ENCODE measurements at places on chromosomes 5 and 9.

- no peak for DNase-seq
Measured at GRCh38 chr5:151042453-151043093, 22.2 kb downstream of the GPX3 start.

GRCh38 chr5:82115858-82116257 is 144.0 kb downstream of the ATG10 start:
- no peak for DNase-seq

- no peak for DNase-seq
Measured at GRCh38 chr9:109861499-109861898, 81.5 kb downstream of the PALM2AKAP2 start.

- no peak for DNase-seq
Measured at GRCh38 chr9:69141851-69142250, 32.2 kb upstream of the TJP2 start.

DNA sequence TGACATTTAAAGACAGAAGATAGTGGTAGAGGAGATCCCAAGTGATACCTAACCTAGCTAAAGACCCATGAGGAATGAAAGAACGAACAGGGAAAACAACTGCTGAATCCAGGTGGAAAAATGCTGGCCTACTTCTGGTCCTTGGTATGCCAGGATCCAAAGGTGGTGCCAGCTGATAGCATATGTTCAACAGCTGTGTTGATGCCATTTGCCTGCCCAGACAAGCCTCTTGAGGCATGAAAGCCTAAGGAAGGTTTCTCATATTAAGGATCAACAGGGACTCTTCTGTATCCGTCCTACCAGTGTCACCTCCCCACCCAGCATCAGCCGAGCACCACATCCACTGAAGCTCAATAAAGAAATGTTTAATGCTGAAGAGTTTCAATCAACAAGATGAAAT is 225.7 kb upstream of the DMRT1 start:
- DNase-seq, result no peak

GRCh38 chr9:118686959-118687358 is 682.3 kb downstream of the BRINP1 start:
- no peak for DNase-seq

- DNase-seq, result no peak
Measured at GRCh38 chr5:5014586-5015235, 125.4 kb upstream of the ADAMTS16 start.

DNA sequence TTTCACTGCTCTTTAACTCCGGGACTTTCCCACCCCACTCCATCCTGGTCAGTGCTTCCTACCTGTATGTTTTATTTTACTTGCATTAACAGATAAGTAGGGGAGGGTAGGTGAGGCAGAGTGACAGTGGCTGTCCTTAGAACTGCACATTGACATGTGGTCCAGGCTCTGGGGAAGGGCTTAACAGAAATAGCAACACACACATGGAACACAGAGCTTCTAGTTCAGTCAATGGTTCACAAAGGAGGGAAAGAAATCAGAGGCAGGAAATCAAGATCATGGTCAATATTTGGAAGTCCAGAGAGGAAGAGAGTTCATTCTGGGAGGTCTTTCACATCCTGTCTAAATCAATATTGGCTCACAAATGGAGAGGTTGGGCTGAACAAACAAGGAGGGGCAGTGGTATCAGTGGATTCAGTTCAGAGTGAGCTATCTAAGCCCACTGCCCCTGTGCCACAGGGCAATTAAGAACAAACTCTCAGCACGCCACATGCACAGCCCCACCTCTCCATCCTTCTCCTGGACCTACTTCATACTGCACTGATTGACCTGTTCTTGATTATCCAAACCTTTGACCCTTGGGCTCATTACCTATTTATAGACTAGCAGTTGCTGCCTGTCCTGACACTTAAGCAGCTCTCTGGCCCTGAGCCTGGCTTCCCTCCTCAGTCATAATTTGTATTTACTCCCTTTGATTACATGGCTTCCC is 6.2 kb upstream of the VPS13A start:
- DNase-seq, result peak; percentile 36

DNA sequence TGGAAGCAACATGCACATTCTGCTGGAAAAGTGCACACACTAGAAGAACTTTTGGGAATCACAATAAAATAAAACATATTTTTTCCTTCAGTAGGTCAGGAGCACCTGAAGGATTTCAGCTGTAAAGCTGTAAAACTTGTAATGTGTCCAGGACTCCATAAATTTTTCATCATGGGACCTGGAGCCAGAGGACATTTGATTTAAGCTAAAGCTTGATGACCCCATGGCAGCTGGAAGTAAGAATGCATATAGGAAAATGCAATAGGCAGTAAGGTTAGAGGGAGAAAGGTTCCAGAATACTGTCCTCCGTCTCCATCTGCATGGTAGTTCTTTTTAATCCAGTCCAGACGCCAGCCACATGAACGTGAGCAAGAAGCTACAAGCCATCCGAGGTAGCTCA is 166.0 kb downstream of the ADAMTSL1 start:
- DNase-seq, result no peak

DNA sequence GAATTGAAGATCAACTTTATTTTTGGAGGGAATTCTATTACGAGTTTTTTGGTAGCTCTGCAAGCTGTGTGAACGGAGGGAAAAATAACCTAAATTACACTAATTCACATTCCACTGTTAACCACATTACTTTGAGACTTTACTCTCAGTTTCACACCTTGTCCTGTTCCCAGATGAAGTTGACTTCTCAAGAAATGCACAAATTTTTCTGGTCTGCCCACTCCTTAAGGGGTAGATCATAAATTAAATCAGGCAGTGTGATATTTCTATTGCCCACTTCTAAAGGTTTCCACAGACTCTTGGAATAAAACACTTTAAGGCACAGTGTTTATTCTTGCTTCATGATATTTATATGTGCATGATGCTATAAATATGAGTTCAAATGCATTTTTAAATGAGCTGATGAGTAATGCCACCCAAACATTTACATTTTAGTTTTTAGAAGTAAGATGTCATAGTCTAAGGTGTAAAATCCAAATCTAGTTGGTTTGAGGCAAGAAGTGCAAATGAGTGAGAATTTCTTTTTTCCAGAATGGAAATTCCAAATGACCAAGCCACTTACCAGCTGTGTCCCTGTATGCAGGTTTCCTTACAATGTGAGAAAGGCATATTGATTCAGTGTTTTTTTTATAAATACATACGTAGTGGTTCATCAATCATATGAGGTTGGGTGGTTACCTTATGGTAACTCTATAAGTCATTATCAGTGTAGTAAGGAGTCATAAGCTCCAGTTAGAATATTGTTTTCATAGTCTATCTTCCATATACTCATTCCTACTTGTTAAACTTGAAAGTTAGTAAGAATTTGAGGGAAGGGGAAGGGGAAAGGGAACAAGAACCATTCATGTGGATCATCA is 437.7 kb upstream of the MEF2C start:
- DNase-seq, result no peak

Measured in HuH-7 (cell line).